ENCODE measurements at places on chromosomes 12 and 14.
A peak's percentile ranks its signal among the peaks of the same experiment; 100 is the strongest.

GRCh38 chr12:32139064-32139421, 32.4 kb downstream of the BICD1 start:
- no peak for DNase-seq

DNA sequence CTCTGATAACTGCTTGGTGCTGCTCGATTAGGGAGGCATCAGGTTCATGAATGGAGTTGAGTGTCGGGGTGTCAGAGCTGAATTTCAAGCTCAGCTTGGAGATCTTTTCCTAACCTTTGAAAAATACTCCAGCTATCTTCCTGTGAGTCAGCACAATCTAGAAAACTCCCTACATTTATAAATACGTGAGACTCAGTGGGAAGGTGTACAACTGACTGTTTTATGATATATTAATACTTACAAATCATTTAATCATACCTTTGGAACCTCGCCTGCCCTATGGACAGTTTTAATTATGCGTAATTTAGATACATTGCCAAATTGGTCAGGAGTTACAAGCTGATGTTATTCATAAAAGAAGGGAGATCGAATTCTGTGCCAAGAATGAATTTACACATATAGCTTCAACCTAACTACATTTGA, 961 bp downstream of the CMAS start:
- no peak for DNase-seq

GRCh38 chr14:55739967-55740648, 160.1 kb downstream of the KTN1 start:
- no peak for DNase-seq

DNA sequence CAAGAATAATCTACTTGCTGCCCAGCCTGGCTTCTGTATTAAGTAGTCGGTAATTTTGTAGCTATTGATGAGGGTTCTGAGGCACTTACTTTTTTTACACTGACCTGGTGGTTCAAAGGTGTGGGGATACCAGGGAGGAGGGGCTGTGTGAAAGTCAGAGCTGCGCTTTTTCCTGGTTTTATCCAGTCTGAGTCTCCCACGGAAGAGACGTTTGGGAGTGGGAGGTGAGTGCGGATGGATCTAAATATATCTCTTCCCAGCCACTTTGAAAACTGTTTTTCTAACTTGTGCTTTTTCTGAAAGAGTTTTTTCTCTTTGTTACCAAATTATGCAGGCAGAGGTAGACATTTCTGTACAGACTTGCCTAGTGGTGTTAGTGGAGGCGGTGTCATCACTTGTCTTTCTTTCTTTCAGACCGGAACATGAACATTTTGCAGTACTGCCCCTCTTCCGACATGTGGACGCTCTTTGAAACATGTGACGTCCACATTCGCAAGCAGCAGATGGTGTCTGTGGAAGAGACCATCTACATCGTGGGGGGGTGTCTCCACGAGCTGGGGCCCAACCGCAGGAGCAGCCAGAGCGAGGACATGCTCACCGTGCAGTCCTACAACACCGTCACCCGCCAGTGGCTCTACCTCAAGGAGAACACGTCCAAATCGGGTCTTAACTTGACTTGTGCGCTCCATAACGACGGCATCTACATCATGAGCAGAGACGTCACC, 17.4 kb upstream of the MANSC4 start:
- no peak for DNase-seq

- DNase-seq = peak; percentile 88
Observed at GRCh38 chr14:23829736-23830471, 123.7 kb upstream of the DHRS4 start.

DNA sequence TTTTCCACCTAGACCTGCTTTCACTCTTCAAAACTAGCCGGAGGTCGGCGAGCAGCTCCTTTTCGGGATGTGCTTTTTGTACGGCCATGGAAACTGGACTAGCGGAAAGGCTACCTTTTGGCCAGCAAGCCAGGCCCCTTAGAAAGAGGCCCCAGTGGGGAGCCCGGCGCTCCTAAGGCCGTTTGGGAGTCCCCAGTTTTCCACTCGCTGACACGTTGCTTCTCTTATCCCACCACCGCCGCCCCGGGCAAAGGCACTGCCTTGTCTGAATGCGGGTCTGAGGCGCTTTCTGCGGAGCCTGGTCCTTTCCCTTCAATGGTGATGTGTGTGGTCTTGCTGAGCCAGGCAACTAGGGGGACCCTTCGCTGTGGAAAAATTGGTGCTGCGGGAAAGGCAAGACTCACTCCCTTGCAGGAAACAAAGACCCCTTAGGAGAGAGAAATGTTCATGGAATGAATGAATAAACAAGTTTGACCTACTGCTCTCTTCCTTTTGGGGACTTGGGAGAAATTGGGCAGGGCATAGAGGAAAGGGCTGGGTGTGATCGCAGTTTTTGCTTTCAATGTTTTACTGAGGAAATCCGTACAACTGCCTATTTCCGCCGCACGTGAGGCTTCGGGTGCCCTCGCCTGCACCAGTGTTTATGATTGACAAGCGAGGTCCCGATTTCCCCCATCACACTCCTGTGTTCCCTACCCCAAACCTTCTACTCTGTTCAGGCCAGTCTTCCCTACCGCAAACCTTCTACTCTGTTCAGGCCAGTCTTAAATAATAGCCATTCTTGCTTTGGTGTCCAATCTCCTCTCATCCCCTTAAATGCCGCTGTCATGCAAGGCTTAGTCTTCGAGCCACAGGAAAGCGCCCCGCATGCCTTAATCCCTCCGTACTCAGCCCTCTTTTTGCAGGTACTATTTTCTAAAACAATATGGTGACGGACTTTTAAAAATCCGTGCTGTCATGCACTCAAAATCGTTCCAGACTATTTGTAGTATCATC, 1.0 kb upstream of the SLC38A2 start:
- peak; percentile 48 for DNase-seq

GRCh38 chr12:52832451-52832850, 1.7 kb downstream of the KRT79 start:
- DNase-seq = no peak

DNA sequence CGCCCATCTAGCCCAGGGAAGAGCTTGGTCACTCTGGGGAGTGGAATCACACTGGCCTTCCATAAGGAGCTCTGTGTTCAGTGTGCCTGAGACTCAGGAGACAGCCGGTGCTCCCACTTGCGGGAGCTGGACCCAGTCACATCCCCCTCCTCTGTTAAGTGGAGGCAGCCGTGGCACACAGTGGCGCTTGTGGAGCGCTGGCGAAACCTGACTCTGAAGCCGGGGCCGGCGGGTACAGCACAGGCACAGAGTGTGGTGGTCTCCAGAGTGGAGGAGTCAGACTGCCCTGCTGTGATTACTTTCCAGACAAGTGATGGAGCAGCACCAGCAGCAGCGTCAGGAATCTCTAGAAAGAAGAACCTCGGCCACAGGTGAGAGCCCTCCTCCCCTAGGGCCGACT, 33.0 kb downstream of the DEGS2 start:
- no peak for DNase-seq

DNA sequence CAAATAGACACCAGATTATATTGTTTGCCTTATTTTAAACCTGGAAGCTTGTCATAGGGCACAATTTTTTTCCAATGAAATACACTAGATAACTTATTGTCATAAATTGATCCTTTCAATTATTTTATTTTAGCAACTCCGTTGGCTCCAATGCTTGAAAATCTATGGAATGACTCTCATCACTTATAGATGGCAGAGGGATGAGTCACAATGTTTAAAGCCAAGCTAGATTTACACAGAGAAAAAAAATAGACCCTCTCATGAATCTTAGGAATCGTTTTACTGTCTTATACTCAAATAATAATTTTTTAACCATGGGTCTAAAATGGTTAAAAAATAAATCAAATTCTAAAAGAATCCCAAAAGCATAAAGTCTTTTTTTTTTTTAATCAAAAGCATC, 1276.6 kb upstream of the FLRT2 start:
- DNase-seq = no peak

- DNase-seq = no peak
Observed at GRCh38 chr14:94574336-94574735, 6.9 kb upstream of the SERPINA5 start.
